ENCODE measurements at places on chromosomes 4 and X.

DNA sequence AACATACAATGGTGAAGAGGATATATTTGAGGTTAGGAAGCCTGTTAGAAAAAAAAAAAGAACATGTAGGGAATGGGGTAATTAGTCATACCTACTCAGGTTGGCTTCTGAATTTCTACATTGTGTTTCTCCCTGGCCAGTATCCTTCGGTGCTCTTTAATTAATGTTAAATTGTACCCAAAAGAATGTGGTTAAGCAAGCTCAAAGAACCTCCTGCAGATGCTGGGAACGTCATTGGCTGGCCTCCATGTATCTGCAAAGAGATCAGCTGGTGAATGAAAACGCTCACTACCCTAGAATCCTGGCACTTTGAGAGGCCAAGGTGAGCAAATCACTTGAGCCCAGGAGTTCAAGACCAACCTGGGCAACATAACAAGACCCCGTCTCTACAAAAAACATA is 942.3 kb upstream of the PRKX start:
- DNase-seq = no peak

DNA sequence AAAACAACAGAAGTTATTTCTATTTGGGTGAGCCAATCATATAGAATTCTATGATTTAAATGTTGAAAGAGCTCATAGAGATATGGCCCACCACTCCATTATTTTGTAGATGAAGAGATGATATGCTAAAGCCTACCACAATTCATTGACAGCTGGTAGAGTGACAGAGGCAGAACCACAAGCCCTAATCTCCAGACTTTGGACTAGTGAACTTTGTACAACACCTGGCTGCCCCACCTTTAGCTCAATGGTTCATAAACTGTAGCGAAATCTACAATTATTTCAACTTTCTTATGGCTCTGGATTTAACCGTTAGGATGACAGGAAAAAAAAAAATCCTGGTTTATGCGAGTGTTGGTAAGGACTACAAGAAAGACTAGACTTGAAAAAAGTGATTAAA is 50.9 kb downstream of the PRKG2 start:
- no peak for DNase-seq

DNA sequence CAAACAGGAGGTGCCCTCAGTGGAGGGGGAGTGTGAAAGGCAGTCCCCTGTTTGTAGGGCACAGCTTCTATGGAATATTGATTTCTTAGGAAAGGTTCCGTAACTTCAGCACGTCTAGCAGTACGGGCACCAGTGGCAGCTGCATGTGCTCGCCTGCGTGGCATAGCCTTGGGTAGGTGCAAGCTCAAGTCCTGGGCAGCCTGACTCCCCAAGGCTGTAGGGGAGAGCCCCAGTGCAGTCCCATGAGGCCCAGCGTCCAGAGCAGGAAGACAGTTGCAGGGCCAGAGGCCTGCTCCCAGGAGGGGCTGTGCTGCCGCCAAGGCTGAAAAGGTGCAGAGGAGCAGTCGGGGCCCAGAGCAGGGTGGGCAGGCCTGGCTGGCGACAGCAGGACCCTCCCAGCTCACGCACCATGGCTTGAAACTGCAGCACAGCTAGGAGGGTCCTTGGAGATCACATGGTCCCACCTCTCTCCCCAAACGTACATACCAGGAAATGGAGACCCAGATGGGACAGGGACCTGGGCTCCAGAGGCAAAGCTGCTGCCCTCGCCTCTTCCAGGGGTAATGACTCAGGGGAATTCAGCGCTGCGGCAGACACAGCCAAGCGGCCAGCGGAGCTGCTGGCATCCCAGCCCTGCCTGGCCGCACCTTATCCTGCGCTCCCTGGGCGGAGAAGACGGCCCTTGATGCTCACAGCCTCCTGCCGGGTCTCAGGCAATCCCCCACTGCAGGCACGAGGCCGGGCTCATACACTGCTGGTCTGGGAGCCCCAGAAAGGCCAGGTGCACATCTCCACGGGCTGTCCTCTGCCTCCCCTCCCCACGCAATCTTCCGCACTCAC is 6.0 kb upstream of the DUSP9 start:
- DNase-seq = no peak

GRCh38 chrX:21658746-21659145 is 616 bp upstream of the KLHL34 start:
- DNase-seq = no peak

DNA sequence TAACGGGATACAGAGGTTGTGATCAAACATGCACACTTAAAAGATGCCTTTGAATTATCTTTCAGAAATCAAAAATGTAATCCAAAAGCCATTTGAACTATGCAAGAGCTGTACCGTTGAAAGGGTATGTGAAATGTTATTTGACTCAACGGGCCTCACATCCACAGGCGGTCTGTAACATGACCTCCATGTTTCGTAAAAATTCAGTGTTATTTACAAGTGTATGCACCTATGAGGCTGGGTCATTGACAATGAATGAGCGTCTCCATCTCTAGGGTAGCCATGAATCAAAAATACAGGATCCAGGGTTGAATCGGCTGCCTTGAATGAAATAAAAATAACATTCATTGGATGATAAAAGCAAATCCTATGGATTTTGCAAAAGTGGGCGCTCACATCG is 100.1 kb downstream of the CRLF2 start:
- DNase-seq = no peak

DNA sequence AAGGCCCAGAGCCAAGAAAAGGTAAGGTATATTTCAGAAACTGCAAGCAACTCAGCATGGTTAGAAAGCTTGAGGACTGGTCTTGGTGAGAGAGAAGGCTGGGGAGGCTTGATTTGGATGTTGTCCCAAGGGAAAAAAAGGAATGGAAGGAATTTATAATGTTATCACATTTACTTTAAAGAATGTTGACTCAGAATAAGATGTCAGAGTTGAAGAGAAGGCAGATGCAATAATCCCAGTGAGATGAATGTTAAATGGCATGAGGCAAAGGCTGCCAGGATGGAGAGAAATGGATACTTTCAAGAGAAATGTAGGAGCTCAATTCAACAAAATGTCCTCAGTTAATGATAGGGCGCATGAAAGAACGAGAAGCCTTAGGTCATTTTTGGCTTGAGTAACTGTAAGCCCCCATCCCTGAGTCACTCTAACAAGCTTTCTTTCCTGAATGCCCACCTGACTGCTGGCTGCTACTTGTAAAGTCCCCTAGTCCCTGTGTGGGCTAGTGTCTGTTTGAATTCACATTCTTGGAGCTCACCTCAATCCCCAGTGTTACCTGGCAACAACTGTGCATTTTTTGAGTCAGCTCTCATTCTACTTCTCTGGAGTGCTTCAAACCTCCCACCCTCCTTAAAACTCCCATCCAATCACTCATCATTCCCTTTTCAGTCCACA is 103.0 kb upstream of the TAPT1 start:
- no peak for DNase-seq

DNA sequence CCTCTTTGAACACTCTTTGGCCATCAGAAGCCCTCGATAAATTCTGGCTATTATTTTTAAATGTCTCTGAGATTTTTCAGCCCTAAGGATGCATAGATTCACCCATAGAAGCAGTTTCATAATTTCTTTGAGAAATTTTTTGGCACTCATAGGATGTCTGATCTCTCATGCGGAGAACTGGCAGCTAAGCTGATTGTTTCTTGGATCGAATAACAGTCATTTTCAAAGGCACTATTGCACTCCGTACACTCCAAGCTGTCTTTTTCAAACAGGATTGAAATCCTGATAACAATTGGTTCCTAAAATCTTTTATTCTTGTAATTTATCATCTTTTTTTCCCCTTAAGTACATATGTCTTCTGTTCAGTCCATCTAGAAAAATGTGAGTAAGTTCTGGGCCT is 411.9 kb downstream of the SPOCK3 start:
- DNase-seq = no peak

- DNase-seq = no peak
These were observed 146.3 kb upstream of the LCORL start for GRCh38 chr4:18167831-18168230.

- DNase-seq = no peak
These were observed 122.5 kb upstream of the MAMLD1 start for GRCh38 chrX:150240643-150240970.

GRCh38 chr4:1043651-1044468 is 32.4 kb downstream of the FGFRL1 start:
- DNase-seq = no peak

DNA sequence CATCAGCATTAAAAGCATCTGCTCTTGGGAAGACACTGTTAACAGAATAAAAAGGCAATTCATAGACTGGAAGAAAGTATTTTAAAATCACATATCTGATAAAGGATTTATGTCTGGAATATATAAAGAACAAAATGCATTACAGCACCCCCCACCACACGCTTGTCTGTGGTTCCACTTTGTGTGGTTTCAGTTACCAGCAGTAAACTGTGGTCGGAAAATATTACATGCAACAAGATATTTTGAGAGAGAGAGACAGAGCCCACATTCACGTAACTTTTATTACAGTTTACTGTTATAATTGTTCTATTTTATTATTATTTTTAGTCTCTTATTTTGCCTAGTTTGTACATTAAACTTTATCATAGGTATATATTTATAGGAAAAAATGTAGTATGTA is 21.2 kb upstream of the PDE6B start:
- no peak for DNase-seq

- no peak for DNase-seq
These were observed 96.9 kb upstream of the ZNF518B start for GRCh38 chr4:10554121-10554520.

DNA sequence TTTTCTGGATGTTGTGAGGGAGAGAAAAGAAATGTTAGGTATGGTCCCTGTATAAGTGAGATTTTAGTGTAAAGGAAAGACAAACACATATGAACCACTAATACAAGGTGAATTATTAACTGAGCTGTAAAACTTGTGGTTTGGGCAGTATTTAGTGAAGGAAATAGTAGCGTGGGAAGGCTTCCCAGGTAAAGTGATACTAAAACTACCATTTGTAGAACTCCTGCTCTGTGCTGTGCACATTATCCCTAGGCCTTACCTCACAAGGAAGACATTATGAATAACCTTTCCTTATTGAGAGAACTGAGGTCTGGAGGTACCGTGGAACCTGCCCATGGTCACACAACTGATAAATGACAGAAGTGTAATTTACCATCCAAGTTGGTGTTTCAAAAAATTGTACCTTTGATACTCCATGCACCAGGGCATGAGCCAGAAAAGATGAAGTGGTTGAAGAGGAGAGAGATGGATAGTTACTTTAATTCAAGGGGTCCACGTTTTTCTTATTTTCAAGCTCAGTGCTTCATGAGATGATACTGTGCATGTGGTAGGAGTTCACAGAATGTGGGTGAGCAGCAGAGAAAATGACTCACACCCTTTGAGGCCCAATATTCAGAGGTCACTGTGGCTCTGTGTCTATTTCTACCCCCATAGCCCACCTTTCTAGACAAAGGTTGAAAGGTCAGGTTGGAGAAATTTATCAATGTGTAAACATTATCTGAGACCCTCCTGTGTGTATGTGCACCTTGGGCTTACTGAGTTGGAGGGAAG is 2.6 kb upstream of the VSIG4 start:
- DNase-seq = no peak

GRCh38 chr4:73817341-73817740 is 19.1 kb upstream of the CXCL6 start:
- no peak for DNase-seq

DNA sequence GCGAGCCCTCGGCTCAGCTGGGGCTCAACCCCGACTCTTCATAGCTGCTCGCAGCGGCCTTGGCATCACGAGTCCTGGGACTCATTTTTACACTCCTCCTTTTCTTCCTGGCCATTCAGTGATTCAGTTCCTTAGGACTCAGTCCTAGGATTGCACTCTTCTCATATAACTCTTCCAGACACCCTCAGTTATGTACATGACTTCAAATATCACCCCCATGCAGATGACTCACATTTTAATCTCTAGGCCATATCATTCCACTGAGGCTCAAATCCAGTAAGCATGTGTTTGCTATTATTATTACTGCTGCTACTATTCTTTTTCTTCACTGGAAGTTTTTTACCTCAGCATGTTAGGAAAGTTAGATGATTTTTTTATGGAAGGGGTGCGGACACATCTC is 14.4 kb downstream of the ITGB1BP2 start:
- DNase-seq = no peak

DNA sequence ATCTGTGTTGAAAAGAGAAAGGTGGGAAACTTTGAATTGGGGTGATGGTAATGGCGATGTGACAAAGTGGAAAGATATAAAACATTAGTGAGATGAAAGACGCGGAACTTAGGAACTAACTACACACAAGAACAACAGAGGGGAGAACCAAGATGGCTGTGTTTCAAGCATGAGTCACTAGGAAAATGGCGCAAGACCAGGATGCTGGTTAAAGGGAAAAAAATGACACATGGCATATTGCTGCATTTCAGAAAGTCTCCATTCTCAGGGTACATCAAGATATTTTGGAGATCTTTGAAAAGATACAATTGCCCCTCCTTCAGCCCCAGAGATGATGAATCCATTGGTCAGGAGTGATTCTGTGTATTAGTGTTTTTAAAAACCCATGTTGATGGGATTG is 164.4 kb downstream of the FBXO8 start:
- DNase-seq = no peak

- DNase-seq = no peak
These were observed 20.3 kb upstream of the GTPBP6 start for GRCh38 chrX:338836-339400.

DNA sequence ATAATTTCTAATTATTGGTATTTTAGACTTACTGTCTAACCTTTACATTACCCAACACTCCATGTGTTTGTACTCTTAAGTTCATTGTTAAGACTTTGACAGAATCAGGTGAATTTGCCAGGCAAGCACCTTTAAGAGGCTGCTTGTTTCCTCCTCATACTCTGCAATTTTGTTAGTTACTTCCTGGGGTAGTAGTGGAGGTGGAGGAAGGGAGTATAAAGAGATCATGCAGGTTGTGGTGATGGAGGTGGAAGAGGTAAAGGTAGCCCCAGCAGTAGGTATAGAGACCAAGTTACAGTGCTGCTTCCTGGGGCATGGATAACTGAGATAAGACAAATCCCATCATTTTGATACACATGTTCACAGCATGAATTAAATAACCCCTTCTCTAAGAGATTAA is 6.7 kb downstream of the WDR44 start:
- DNase-seq = no peak

DNA sequence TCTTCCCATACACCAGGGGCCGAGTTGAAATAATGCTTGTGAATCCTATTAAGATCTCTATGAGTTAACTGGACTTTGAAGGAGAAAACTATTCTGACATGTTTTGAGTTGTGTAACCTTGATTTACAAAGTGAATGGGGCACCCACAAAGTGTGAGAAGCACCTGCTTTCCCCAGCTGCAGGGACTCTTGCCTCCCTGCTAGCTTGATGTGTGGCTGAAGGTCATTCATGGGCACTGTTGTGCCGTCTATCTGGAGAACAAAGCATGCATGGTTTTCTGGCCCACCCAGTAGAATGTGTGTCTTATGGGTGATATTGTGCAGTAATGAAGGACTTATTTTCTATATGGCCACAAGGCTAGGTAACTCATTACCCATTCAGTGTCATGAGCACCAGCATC is 53.1 kb downstream of the TSPAN7 start:
- no peak for DNase-seq

DNA sequence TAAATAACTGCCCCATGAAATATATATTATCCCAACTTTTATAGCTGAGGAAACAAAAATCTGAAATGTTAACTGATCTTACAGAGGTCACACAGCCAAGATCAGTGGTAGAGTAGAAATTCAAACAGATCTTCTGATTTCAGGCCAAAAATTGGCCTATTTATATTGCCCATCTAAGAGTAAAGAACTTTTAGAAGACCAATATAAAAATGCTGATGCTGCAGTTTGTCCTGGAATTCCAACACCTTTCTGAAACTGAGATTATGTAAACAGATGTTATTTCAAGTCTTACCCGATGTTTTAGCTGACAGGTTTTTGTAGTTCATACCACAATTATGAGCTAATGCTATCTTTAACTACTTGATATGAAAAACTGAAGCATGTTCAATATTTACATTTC is 51.1 kb downstream of the SPANXN3 start:
- DNase-seq = no peak

GRCh38 chrX:133610056-133610455 is 194.8 kb upstream of the GPC4 start:
- DNase-seq = no peak
